ENCODE measurements at places on chromosomes 4 and X.

- DNase-seq: no peak
These were observed 173.2 kb upstream of the TBL1X start for GRCh38 chrX:9291629-9292028.

- no peak for DNase-seq
These were observed 31.8 kb downstream of the USP53 start for GRCh38 chr4:119244344-119244743.

DNA sequence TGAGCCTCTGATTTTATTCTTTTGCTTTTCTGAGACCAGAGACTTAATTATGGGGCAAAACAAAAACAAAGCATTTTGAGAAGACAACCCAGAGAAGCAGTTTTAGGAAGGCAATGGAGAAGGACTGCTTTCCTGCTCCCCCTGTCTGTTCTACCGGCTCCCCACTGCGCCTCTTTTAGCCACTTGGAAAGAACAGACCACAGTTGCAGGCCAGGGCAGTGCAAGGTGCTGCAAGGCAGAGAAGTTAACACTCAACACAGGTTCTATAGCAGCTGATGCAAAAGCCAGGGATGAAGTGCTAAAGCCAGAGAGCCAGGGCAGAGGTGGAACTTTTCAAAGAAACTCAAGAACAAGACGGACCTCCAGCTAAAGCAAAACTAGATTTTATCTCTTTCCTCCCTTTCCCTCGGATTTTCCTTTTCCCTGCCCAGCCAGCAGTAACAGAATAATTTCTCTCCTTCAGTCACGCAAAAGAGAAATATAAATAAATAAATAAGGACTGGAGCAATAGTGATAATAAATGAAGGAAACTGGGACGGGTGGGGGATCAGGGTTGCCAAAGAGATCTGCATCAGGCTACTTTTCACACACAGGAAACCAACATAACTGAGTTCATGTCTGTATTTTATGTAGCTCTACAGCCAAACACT lies 10.4 kb downstream of the SH3RF1 start:
- no peak for DNase-seq

DNA sequence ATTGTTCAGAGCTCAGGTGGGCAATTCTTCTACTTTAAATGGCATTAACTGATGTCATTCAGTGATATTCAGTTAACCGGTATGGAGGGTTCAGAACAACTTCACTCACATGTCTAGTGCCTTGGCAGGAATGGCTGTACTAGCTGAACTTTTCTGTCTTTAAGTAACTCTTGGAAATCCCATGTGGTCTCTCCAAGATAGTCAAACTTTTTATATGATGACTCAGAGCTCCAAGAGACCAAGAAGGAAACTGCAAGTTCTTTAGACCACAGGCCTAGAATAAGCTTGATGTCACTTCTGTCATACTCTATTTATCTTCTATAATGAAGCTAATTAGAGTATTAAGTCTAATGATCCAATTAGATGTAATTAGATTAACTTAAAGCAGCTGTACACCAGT lies 24.9 kb downstream of the LHFPL1 start:
- no peak for DNase-seq

- DNase-seq: no peak
These were observed 991.3 kb downstream of the RAB28 start for GRCh38 chr4:12492730-12493393.

DNA sequence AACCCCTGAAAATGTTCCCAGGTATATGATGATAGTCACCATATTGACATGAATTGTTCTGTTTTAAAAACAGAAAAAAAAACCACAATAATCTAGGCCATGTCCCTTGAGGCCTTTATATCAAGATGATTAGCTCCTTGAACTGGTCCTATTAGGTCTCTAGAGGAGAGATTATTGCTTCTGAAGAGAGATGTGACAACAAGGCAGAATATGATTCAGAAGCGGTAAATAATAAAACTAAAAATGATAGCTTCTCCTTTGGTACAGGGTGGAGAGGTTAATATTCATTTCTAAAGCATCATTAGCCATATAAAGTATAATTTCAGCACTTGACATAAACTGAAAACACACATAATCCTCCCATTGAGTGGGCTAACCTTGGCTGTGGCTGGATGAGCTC lies 25.8 kb downstream of the TLR8 start:
- DNase-seq: no peak

GRCh38 chr4:24910499-24910898 lies 2.3 kb downstream of the CCDC149 start:
- DNase-seq: no peak

- DNase-seq: peak; percentile 96
These were observed 13.8 kb upstream of the SMS start for GRCh38 chrX:21926527-21927278.

- no peak for DNase-seq
These were observed at the start of gene ADGRL3 for GRCh38 chr4:61200187-61200915. Gene ADGRL3, plus strand, starts transcription at chr4:61200326.

DNA sequence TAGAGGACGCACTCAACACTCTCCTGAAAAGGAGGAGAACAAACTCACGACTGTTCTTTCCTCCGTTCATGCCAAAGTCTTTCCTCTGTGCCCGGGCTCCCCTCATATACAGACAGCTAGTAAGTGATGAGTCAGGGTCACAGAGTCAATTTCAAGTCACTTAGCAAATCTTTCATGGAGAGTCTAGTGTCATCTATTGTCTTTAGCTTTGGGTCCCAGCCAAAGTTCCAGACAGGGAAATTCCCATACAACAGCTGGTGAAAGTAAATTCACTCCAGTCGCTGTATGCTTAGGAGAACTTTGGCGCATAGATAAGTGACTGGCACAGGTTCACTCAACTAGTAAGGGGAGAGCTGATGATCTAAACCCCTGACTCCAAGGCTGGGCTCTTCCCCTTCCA lies 226.5 kb downstream of the MID1 start:
- peak; percentile 68 for DNase-seq

DNA sequence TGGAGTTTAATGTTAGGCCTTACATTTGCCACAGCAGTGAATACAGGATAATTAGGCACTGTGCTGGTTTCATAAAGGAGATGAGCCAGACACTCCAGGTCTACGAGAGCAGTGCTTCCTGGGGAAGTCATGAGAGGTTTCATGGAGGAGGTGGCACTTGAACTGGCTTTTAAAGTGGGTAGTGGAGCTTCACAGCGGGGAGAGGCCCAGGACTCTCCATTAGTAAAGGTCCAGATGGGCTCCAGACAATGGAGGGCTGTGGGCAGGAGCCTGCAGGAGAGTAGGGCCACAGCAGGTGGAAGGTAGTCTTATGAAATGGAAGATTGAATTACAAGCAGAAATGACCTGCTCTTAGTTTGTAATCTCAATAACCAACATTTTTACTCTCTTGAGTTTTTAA lies 29.0 kb downstream of the CLDN22 start:
- DNase-seq: no peak

- DNase-seq: no peak
These were observed 273.2 kb upstream of the EMCN start for GRCh38 chr4:100790836-100791615.

- DNase-seq: peak; percentile 30
These were observed 42.1 kb upstream of the MAGEA4 start for GRCh38 chrX:151870602-151871001.

DNA sequence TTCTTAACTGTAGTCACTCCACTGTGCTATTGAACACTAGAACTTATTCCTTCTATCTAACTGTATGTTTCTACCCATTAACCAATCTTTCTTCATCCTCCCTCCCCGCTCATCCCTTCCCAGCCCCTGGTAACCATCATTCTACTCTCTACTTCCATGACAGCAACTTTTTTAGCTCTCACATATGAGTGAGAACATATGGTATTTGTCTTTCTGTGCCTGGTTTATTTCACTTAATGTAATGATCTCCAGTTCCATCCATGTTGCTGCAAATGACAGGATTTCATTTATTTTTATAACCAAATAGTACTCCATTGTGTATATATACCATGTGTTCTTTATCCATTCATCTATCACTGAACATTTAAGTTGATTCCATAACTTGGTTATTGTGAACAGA lies 186.5 kb downstream of the GABRB1 start:
- DNase-seq: no peak

DNA sequence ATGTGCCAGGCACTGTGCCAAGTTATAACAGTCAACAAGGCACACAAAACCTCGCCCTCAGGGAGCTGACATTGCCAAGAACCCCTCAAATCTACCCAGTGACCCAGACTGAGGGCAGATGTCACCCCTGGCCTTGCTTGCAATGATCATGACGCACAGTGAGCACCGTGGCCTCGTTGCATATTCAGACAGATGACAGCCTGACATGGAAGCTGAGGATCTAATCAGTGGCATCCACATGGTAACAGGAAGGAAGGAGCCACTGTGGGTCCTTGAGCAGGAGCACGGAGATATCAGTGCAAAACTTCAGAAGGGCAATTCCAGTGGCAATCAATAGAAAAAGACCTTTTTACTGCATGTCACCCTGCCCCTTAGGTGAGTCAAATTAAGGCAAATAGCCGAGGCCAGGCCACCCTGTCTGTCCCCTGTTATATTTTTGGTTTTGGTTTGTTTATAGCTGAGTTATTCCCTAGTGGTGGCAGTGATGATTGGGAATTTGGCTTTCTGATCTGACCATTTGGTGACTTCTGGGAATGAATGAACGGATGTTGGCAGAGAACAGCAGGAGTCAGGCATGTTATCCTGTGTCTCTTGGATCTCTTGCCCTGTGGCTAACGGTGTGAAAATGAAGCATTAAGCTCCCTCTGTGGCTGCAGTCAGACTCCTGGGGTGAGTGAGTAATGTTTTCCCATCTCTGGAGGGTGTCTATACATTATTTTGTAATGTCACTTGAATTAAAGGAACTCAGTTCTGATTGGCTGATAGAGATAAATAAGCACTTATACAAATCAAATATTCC lies 20.4 kb downstream of the WDR13 start:
- no peak for DNase-seq

GRCh38 chr4:173469622-173470021 lies 60.4 kb downstream of the HAND2 start:
- no peak for DNase-seq

DNA sequence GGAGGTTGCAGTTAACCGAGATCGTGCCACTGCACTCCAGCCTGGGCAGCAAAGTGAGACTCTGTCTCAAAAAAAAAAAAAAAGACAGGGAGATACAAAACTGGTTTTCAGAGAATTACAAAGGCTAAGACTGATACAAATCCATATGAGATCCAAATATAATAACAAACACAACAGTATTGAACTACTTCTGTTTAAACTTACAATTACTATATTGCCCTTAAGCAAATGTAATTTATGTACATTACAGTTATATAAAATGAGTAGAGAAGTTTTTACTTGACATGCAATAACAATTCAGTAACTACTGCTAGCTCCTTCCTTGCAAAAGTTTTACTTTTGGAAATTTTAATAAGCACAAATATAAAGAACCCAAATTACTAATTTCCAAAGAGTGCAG lies 52.6 kb upstream of the PABPC1L2A start:
- DNase-seq: no peak

DNA sequence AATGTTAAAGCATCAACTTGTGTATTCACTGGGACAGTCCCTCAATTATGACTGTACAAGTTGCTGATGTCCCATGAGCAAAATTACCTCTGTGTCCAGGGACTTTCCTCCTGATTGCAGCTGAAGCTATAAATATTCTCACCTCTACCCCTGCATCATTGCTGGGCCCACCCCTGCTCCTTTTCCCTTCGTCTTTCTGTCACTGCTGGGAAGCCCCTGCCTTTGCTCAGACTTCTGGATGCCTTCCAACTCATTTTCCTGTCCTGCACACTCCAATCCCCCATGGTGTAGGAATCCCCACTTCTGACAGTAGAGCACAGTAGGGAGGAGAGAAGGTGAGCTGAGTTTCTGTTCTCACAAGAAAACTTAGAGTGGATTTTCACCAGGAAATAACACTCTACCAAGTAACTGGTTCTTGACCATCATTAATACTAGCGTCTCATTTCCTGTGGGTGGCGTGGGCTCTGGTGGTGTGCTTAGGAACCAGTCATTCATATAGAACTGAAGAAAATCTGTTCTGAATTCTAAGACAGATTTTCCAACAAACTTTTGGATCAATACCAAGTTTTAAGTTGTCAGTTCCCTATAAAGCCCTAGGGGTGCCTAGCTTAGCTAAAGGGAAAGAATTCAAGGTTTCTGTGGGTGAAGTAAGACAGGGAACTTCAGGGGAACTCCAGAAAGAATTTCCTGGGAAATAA lies 136.2 kb upstream of the MED14 start:
- peak; percentile 18 for DNase-seq

GRCh38 chr4:98613453-98614075 lies 44.8 kb downstream of the TSPAN5 start:
- no peak for DNase-seq

DNA sequence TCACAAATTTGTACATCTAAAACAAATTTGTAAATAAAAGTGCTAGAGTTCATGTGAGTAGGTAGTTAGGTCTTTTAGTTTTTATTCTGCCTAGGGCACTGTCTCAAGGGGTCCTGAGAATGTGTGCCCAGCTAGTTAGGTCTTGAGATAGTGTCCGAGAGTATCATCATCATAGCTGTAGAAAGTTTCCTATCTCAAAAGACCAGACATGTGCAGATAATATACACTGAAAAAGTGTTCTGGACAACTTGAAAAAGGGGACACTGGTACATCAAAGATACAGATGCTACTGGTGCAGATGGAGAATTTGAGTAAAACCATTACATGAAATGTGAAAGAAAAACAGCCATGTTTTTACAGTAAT lies 1.8 kb upstream of the ZCCHC4 start:
- DNase-seq: no peak

DNA sequence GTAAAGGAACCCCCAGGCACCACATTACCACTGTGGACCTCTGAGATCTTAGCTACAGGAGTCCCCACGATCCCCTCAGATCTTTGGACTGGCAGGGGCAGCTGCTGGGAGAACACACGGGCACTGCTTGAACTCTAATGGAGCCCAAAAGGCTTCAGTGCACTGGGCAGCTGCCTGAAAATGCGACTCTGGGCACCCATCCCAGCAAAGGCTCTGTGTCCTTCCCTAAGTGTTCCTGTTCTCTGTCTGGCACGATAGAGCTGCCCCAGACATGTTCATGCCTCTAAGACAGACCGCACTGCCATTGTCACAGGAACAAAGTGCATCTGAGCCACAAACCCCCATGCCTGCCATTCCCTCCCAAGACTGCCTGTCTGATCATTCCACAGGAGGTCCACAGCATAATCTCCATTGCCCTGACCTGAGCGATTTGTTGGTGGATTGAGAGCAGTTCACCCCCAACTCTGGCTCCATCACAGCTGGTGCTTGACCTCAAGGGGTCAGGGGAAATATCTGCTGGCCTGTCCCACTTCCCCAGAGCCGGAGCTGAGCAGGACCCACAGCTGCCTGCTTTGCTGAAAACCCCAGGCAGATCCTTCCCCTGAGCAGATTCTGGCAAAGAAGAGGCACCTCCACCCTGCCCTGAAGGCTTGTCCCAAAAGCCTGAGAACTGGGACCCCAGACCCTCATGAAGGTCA lies 436.0 kb upstream of the INTU start:
- no peak for DNase-seq

DNA sequence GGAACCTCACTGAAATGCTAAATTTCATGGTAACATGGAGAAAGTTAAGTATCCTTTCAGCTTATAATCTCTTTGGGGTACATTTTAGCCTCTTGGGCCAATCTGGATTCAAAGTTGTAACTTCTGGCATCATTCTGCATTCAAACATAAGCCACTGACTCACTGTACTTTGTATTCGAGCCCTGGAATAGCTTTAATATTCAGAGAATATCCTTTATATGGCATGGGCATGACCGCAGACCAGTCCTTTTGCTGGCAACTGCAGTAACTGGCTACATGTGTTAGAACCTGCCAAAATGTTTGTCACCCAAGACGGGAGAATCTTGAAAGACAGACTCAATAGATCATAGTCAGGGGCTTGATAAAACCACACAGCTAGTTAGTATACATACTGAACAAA lies 3.3 kb downstream of the GASK1B start:
- DNase-seq: no peak

Data from PC-3 (cell line).